ENCODE measurements at places on chromosomes 3 and 15.

GRCh38 chr15:96020133-96020532, 310.4 kb upstream of the NR2F2 start:
- no peak for DNase-seq

- DNase-seq: no peak
Measured at GRCh38 chr3:100113723-100114412, 433 bp downstream of the FILIP1L start.

GRCh38 chr3:155854141-155854940, at the start of gene SLC33A1:
SLC33A1 (minus strand) TSS chr3:155854427; CDS start chr3:155853997, 430 bp downstream.
- DNase-seq: peak; percentile 99

- DNase-seq: no peak
Measured at GRCh38 chr3:49616061-49616460, 58.1 kb upstream of the APEH start.

DNA sequence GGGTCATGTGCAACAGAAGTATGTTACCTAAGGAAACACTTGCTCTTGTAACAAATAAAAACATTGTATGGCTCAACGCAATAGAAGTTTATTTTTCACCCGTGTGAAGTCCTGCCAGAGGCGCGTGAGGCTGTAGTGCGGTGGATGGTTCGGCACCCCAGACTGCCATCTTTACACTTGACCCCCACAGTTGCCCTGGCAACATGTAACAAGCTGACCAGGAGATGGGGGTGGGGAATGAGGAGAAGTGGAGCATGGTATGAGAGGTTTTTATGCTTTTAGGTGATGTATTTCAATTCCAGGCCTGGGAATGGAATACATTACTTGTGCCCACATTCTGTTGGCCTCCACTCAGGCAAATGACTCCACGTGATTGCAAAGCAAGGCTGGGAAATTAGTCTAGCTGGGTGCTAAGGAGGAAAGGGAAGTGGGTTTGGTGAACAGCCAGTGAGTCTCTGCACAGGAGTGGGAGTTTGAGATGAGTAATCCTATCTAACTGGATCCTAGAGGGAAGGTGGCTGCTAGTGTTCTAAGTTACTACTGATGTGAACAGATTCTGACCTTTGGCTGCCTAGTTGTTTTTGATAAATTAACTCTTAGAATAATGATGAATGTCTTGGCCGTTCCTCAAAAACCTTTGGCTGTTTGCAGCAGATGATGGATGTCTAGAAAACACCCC, 33.8 kb upstream of the GREM1 start:
- DNase-seq: no peak

DNA sequence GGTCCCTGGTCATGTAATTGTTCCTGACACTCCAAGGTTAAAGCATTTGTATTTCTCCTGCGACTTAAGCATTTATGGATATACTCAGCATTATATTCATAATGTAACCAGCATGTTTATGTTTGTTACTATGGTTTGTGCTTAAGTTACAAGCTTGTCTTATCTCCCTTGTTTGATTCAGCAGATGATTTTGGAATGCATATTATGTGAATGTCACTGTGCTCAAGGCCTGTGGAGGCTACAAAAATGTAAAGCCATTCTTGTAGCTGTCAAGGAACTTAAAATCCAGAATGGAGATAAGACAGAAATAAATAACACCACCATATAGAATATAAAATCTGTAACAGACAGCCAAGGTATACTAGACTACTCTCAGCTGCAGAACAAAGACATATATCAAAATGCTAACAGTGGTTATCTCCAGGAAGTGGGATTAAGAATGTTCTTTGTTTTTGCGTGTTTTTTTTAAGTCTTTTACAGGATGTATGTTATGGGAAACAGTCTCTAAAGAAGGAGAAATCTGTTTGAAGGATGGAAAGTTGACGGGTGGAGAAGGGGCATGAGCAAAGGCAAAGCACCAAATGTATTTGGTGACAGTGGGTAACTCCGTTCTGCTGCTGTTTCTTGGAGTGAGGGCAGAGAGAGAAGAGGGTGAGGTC, 61.4 kb downstream of the IGF2BP2 start:
- DNase-seq: no peak

GRCh38 chr15:68829068-68829467, 8.4 kb upstream of the ANP32A start:
- no peak for DNase-seq

DNA sequence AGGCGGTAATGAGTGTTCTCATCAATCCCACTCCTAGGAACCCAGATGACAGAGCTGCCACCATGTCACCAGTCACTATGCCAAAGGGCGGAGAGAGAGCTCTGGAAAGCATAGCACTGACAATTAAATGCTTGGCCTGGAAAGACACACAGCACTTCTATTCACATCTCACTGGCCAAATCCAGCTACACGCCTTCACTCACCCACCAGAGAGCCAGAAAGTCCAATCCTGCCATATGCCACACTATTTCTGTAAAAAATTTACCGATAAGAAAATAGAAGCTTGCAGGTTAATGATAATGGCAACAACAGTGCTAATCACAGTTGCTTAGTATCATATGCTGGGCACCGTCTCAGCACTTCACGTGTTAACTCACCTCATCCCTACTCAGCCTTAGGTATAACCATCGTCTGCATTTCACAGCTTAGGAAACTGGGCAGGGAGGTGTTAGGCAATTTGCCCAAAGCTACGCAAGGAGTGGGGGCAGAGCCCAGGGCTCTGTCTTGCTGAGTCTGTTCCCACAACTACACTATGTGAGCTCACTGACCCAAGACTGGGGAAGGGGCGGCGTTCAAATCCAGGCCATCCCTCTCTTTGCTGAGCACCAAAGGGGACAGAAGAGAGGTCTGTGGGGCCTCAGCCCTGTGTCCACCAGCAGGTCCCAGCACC, 16.5 kb downstream of the KLHL25 start:
- no peak for DNase-seq

- no peak for DNase-seq
Measured at GRCh38 chr3:17802950-17803349, 60.5 kb upstream of the TBC1D5 start.

DNA sequence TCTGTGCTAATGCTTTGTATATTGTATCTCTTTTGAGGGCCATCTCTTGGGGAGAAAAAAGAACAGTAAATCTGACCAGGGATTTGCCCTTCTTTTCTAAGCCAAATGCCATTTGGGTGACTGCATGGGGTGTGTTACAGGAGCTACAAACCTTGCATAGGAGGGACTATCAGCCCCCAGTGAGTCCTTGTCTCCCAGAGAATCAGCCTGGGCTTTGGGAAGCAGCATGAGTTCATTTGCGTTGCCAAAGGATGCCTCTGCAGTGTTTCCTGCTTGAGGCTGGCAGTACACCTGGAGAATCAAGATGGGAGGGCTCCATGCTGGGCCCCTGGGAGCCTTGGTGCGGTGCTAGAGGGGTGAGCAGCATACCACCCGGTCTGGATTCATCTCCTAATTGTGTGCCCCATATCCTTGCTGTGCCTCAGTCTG, 49.6 kb upstream of the POLG start:
- no peak for DNase-seq

- DNase-seq: no peak
Measured at GRCh38 chr3:77096966-77097890, 57.3 kb downstream of the ROBO2 start.

GRCh38 chr15:56286213-56286612, 42.5 kb upstream of the RFX7 start:
- DNase-seq: no peak

- DNase-seq: no peak
Measured at GRCh38 chr3:70742081-70742480, 429.6 kb upstream of the MDFIC2 start.

- DNase-seq: no peak
Measured at GRCh38 chr3:31230425-31231223, 302.1 kb upstream of the STT3B start.

DNA sequence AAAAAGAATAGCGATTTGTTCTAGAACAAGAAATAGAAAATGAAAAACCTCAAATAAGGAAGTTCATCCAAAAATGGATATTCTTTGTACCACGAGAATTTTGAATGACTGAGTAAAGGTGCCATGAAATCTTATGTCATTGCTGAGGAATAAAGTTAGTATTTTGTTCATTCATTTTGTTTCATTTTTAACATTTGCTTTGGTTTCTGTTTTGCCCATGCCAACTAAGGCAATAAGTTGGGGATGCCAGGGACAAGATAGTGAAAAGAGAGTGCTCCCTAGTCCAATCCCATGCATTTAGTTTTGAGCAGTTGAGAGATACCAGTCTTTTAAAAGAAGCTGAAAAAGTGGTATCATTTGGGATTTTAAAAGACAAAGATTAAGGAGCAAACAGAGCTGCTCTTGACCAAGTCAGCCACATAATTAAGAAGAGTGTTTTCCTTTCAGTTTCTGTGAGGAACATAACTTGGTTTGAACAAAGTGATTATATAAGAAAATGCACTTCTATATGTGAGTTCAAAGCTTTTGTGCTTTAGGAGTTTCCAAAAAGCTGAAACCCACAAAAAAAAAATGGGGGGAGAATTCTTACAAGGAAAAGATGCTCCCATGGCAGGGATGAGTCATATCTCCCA, 201.4 kb downstream of the PLOD2 start:
- DNase-seq: no peak

DNA sequence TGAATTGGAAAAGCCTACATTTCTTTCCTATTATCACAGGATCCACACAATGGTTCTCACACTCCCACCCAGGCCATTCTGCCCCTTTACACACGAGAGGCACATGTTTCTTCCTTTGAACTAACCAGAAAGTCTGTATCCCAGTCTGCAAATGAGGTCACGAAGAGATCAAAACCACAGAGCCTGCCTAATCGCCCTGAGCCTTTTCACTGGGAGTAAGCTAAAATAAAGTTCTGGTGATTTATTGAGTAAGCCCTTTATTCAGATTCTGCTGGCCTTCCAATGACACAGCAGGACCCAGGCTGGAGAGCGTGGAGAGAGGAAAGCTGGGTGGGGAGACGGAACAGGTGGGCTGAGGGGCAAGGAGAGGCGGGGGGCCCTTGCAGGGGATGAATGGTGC, 78.7 kb downstream of the ATP1B3 start:
- DNase-seq: no peak

GRCh38 chr3:10238345-10239183, 9.7 kb upstream of the TATDN2 start:
- no peak for DNase-seq

- no peak for DNase-seq
Measured at GRCh38 chr3:67947808-67948508, 293.5 kb upstream of the SUCLG2 start.

- no peak for DNase-seq
Measured at GRCh38 chr15:82124331-82125263, 78.8 kb upstream of the MEX3B start.

- no peak for DNase-seq
Measured at GRCh38 chr3:65955792-65956477, 82.8 kb downstream of the MAGI1 start.

DNA sequence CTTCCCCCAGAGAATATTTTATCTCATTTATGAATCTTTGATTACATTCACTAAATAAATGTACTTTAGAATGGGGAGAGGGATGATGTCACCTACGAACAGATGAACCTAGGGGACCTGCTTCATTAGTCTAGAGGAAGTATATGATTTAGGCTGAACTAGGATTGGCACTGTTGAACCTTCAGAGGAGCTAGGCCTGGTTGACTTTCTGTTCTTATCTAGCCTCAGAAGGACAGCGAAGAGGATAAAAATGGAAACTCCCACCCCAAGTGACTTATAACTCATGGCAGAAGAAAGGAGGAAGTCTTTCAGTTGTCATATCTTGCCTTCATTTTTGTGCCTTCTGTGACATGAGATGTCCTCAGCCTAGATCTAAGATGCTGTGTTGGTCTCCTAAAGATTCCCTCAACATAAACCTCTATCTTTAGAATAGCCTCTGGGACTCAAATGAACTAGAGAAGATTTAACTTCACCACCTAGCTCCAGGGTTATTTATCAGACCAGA, 42.6 kb downstream of the POLG start:
- no peak for DNase-seq

DNA sequence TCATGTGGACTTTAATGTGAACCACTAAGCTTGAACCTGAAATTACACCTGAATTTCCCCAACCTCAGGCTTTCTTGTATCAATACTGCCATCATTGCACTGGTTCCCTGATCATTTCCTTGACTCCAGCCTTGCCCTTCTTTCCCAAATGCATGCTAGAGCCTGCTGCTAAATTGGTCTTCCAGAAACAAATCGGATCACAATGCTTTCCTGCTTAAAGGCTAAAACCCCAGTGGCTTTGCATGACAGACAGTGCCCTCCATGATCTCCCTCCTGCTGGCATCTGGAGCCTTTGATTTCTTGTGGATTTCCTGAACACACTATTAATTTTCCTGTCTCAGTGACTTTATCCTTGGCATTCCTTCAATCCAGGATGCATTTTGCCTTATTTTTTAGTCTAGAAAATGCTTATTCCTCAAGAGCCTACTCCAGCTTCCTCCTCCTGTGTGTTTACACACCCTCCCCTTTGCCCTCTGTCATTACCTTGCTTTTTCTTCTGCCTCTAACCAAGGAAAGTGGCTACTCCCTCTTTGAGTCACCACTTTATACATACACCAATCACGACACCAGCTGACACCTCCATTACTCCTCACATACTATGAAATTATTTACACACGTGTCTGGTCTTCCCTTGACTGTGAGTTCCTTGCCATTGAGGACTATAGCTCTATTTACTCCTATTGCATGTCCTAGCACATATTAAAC, 214.6 kb downstream of the KCNAB1 start:
- DNase-seq: no peak

GRCh38 chr15:51497806-51498205, 124.8 kb downstream of the DMXL2 start:
- no peak for DNase-seq

DNA sequence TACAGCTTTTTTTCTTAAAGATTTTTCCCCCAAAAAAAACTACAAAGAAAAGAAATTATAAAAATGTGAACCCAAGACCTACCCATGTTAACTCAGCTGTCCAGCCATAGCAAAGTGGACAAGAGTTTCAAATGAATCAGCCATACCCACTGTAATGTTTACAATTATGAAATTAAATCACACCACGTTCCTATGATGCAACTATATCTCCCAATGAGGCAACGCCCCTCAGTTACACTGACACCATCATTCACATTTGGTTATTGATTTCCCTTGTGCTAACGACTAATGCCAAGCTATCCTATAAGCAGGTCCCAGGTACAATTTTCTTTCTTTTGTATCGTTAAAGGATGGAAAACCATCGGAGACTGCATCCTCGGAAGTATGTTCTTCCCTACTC, 115.1 kb upstream of the ICE2 start:
- DNase-seq: no peak

DNA sequence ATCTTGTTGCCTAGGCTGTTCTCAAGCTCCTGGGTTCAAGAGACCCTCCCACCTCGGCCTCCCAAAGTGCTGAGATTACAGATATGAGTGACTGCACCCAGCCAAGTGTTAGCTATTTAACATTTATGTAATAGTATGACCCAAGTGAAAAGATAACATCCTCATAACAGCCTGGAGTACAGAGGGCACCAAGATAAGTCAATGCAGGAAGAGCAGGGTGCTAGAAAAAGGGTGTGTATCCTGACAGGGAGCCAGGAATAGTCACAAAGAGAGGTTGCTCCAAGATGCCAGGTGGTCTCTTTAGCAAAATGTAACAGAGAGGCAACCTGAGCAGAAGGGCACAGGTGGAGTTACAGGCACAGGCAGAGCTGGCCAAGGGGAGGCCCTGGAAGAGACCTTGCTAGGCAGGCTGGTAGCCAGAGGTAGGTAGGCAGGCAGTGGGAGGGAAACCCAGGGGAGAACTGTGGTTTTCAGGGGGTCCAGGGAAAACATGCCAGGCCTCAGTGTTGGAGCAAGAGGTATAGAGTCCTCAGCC, 277.4 kb downstream of the ERC2 start:
- DNase-seq: no peak

GRCh38 chr3:56467801-56468183, 475 bp downstream of the ERC2 start:
- no peak for DNase-seq
